ENCODE measurements at places on chromosomes 3 and 15.

DNA sequence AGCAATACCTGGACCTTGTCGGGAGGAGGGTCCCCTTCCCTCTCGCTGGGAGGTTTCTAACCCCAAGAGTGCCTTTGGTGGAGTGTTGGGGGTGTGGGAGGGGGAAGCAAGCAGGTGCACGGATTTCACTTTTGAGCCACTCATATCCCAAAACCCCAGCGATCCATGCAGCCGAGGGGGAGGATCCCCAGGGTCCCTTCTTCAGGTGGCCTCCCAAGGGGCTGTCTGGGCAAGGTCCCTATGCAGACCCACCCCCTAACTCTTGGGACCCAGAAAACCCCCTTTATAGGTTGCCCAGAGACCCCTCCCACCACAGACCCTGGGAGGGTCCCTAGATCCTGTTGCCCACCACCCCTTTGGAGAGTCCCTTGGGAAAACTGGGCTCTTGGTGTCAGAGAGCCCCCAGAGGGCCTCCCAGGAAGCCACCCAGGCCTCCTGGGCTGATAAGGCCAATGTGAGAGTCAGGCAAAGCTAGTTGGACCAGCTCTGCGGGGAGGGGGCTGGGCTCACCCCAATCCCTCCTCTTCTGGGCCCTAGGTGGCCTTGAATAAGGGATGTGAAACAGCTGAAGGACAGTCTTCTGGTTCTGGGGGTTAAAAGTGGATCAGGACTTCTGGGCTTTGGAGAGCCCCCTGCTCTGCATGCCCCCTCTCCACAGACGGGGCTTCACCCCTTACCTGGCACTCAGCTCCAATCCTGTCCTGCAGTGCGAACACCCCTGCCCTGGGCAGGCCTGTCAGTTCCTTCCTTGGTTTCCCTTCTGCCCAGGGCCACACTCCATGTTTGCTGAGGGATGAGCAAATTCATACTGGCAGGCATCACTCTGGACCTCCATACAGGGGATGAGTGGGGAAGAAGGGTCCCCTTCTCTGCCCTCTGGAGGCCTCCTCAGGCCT is 932 bp upstream of the PLCD1 start:
- DNase-seq = no peak

DNA sequence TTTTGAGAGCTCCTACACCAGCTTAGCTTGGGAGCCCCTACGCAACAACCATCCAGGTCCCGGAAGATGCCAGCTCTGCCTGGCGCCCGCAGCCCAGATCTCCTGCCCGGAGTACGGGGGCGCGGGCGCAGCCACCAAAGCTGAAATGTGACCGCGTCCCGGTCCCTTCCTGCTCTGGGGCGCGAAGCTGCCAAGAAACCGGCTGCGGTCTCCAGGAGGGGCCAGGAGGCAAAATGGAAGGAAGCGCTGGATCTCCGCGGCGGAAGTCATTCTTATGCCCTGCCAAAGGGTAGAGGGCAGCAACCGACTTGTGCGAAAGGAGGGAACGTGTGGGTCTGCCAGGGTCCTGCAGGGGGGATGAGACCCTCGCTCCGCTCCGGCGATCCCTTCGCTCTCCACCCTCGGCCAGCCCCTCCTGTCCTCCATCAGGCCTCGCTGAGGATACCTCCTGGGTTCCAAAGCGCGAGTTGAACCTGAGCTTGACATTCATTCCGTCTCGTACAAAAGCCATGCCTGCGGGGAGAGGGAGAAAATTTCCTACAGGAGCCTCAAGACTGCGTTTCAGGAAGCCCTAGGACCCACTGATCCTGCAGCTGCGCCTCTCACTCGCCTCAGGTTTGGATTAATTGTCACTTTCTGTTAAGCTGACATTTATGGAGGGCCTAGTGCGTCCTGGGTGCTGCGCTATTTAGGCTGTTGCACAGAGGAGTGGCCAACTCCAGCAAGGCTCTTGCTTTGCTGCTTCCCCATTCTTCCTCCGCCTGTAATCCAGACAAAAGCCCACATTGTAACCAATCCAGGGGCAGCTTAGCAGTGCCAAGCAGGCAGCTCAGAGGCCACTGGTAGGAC is 98.3 kb upstream of the VGLL3 start:
- DNase-seq = peak; percentile 38

DNA sequence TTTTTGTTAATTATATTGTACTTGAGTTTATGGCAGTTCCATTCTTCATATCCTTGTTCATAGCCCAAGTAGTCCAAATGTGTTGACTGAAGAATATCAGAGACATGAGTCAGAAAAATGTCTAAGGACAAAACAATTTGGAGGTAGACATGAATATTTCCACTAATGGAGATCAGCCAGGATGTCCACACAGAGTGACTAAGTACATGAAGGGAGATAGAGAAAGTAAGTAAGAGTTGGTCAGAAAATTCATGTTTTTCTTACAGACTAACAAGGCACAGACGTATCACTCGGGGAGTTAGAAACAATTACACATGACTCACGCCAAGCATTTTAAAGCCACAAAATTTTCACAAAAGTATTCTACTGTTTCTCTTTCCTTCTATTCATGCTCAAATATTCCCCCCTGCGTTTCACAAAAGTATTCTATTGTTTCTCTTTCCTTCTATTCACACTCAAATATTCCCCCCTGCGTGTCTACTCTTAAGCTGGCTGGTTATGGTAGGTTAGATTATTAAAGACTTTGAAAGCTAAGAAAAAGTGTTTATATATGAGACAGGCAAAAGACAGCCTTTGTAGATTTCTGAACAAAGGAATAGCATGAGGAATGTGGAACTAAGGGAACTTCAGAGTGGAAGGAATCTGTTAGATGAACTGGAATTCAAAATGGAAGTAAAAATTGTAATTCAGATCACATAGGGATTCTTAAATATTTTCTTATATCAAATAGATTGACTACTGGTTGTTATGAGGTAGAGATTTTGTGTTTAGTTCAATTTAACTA is 648.7 kb upstream of the CCDC54 start:
- peak; percentile 98 for DNase-seq

DNA sequence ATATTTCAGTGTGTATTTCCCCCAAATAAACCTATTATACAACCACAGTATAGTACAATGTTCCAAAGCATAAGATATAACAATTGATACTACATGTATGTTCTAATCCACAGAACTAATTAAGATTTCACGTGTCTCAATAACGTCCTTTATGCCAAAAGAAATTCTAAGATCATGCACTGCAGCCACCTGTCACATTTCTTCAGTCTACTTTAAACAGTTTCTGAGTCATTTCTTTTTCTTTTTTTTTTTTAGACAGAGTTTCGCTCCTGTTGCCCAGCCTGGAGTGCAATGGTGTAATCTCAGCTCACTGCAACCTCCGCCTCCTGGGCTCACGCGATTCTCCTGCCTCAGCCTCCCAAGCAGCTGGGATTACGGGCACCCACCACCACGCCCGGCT is 190.2 kb downstream of the STAG1 start:
- no peak for DNase-seq

DNA sequence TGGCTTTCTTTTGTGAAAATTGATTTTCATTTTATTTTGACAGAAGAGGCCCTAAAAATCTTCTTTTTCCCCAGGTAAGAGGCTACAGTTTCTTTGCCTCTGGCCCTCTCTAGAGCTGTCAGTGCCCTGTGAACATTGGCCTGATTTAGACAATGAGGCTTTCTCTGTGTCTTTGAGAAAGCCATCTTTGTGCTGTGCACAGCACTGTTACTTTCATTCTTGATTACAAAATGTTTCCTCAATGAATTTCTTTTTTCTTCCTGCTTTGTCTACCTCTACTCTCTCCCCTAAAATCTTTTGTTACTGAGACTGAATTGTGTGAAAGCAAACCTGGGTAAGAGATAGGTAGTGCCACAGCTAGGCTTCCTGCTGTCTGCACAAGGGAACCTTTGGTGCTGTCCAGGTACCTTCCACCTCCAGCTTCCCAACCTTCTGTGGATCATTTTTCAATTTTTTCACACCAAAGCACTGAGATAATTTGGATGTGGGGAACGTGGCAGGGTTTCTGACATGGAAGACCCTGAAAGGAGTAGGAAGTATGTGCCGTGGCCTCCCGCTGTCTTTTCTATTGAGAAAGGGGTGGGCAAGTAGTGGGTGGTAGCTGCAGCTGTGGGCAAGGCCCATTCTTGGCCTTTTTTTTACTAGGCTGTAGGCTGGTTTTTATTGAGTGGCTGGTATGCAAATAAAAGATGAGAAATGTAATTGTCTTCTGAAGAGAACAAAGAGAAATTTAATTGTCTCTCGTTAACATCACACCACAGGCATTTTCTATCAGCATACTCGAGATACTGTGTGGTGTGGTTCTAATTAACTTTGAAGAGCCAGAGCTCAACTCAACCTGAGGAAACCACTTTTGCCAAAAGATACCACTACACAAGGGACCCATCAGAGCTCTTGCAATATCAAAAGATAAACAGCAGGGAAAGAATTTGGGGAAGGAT is 21.0 kb downstream of the RAB8B start:
- no peak for DNase-seq

DNA sequence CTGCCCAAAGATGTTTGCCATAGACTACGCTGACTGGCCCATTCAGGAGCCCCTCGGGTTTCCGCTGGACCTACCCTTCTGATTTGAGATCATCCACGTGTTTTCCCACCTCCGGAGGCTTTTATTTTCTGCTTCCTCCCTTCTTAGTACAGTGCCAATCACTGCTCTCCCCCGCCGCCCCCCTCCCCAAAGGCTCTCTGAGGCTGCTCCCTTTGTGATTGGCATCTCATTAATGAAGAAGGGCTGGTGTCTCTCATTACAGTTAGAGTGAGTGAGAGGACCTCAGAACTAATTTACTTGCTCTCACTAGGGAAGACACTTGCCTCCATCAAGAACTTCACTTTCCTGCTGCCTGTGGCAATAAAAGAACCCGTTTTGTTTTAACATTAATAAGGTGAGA is 284.7 kb upstream of the ICE2 start:
- no peak for DNase-seq

GRCh38 chr3:46087871-46088270 is 60.6 kb upstream of the XCR1 start:
- peak; percentile 56 for DNase-seq

DNA sequence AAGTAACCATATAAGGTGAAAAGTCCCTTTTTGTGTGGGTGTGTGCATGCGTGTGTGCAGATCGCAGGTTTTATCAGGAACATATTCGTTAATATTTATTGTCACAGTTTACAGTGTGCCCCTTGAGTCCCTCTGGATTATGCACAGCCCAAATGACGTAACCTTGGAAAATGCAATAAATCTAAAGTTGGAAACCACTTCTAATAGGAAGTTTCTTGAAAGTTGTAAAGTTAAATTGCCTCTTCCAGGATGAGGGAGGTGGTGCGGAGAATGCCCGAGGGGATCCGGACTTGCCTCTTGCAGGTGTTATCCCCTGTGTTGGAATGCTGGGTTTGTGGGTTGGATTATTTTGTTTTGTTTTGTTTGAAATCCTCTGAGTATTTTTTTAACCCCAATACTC is 143.3 kb downstream of the CMSS1 start:
- peak; percentile 77 for DNase-seq

DNA sequence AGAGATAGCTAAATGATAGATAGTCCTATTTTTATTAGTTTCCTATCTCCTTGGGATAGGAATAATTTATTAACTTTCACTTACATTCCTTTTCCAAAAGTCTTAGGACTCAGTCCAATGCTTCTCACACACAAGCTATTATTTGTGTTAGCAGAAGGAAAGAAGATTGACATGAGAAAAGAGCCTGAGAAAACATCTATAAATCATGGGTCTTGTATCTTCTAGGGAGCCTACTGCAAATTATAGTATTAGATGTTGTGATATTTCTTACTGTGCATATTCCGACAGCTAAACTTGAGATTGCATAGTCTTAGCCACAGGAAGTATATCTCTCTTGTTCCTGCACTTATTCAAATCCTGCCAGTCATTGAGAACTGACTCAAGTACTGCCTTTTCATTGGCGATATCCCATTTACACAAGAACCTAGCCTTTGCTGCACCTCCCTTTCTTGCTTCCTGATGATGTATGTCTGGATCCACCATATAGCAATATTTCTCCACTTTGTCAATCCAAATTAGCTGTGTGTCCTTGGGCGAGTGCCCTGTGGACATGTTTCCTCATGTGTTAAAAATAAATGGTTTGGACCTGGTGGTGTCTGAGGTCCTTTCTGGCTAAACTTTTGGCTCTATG is 245.1 kb upstream of the LMCD1 start:
- DNase-seq = no peak

DNA sequence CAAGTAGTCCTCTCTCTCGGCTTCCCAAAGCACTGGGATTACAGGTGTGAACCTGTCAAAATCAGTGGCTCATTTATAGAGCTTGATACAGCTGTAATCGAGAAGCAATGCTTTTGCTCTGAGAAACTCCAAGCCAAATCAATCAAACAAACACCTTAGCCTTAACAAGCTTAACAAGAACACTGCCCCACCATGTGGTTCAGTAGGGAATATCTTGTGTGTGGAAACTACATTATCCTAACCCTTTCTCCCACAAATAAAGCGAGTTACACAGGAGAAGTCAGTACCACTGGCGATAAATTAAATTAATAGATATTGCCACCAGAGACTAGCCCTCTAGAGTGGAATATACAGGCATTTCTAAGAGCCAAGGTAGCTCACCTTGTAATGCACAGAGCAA is 13.9 kb downstream of the CDAN1 start:
- no peak for DNase-seq

DNA sequence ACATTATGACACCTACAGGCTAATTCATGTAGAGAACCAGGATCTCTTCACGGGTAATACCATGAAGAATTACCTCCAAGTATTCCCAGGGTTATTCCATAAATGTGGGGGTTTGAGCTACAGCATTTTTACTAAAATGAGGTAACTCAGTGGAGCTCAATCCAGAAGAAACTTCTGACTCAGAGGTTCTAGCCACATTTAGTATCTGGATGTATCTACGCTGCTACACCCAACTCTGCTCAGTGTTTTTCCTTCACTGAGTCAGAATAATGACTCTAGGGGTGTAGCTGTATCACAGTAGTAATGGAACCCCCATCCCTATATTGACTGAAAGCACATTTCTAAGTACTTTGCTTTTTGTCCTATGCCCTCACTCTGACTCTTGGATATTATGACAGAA is 52.4 kb downstream of the COPS2 start:
- DNase-seq = no peak

GRCh38 chr3:66113542-66113941 is 74.8 kb upstream of the MAGI1 start:
- no peak for DNase-seq

GRCh38 chr3:119597548-119598288 is at the start of gene PLA1A:
TSS of gene PLA1A (plus strand) at chr3:119597885. CDS start at chr3:119597914, 29 bp downstream.
- DNase-seq = peak; percentile 88

- peak; percentile 23 for DNase-seq
Measured at GRCh38 chr3:137165117-137165806, 207.5 kb downstream of the IL20RB start.

DNA sequence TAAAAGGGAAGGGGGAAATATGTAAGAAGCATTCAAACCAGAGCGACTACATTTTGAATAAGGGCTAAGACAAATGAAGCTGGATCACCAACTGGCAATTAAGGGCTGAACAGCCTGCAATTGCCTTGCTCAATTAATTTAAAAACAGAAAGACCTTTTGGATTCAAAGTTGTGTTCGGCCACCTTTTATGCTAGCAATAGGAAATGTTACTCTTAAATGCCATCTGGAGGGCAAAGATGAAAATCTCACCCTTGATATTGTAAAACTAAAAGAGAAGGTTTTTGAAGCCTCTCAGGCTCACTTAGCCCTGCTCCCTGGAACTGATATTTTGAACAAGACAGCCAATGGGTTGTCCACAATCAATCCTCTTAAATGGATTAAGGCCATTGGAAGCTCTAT is 44.2 kb downstream of the ACAD9 start:
- no peak for DNase-seq

GRCh38 chr15:80447077-80447476 is 42.9 kb downstream of the ARNT2 start:
- no peak for DNase-seq
